ENCODE measurements at places on chromosomes 13 and 19.

GRCh38 chr13:99363949-99364348 lies 56.8 kb upstream of the GPR183 start:
- DNase-seq: no peak

DNA sequence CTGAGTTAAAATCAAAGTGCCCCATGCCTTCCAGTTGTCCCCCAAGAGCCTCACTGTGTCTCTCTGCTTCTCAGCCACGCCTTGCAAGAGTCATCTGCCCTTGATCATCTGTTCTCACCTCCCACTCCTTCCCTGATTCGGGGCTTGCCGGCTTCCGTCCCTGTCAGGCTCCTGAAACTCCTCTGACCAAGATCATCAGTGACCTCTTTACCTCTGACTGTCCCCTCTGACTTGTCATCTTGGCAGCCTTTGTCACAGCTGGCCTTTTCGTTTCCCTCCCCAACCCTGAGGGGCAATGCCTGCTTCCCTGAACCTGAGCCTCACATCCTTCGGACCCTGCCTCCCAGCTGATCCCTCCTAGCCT lies 66.3 kb downstream of the MAP4K1 start:
- no peak for DNase-seq

DNA sequence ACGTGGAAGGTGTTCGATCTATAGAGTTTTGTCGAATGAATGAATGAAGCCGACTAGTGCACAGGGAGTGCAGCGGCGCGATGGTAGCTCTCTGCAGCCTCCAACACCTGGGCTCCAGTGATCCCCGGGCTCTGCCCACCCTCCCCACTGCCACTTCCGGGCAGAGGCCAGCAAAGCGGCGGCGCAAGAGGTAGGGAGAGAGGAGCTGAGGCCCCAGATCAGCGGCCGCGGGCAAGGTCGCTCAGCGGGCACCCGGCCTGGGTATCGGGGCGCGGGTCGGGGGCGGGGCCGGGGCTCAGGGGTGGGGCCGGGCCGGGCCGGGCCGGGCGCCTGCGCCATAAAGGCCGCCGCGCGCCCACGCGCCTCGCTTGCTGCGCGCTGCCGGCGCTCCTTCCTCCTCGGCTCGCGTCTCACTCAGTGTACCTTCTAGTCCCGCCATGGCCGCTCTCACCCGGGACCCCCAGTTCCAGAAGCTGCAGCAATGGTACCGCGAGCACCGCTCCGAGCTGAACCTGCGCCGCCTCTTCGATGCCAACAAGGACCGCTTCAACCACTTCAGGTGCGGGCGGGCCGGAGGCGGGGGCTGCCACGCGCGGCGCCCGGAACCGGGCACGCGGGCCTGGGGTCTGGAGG lies at the start of gene GPI:
Gene GPI (plus strand): TSS at position 367 of the 633 bp plus-strand sequence. CDS start 71 bp downstream, at position 438.
- peak; percentile 9 for DNase-seq

DNA sequence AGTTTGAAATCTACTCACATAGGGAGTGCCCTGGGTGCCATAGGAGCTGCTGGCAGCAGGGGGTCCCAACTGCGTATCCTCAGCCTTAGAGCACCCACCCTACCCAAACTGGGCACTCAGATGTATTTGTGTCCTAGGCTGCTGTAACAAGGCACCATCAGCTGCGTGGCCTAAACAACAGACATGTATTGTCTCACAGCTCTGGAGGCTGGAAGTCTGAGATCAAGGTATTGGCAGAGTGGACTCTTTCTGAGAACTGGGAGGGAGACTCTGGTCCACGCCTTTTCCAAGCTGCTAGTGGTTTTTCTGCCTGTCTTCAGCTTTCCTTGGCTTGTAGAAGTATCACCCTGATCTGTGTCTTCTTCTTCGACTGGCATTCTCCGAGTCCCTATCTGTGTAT lies 83.6 kb downstream of the FGF14 start:
- DNase-seq: no peak

DNA sequence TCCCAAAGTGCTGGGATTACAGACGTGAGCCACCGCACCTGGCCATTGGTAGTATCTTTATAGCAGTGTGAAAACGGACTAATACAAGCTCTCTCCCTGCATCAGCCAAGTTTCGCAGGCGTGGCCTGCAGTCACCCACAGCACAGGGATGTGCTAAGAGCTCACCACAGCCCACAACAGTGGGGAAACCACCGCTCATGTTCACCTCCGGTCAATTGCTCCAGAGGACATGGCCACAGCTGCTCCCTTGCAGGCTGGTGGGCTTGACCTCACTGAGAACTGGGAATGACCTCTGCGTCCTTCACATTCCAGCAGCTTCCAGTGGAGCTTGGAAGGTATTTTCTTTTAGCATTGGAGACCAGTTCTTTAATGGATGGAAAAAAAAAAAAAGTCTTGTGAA lies 156.4 kb downstream of the KCTD15 start:
- DNase-seq: no peak

GRCh38 chr13:21075379-21076249 lies 14.2 kb upstream of the LATS2 start:
- no peak for DNase-seq

DNA sequence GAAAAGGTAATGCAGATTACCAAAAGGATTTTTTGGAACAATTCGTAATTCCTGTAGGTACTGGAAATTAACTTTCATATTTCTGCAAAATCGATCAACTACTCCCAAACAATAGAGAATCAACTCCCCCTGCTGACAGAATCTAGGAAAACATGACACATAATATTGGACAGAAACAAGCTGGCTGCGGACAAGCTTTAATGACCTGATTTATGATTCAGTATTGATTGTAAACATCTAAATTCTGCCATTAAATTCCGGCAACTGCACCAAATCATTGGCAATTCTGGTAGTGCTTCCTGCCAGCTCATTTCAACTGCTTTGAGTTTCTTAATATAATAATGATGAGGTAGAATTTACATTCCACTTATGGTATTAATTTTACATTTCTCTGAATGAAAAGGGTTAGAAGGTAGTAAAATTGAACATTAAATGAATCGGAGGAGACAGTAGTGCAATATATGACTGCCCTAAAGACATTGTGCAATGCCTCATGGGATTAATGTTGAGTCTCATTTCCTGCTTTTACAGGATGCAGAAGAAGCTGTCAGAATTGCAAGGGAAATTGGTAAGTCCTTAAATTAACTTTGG lies 146.5 kb downstream of the PCCA start:
- DNase-seq: peak; percentile 42

DNA sequence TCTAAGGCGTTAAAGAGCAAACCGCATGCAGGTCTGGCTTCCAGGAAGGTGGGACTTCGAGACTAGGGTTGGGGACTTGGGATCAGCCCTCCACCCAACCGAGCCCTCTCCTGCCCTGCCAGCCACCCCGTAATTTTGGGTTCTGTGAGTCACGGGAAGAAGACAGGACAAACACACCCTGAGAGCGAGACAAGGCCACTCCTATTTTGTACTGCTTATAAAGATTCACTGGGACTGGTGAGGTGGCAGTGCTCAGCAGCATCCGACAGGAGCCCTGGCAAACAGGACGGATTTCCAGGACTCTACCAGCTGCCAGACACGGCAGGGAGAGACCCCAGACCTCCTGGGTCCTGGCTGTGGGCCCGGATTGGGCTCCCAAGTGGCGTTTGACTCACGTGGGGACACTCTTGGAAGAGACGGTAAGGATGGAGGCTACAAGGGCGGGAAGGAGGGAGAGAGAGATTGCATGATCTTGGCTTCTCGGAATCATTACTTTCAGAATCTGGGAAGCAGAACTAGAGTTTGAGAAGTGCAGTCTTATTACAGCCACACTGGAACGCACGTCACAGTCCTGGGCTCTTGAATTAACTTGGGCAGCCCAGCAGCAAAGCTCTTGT lies at the start of gene C5AR2:
Gene C5AR2 (plus strand): TSS at position 245 of the 617 bp plus-strand sequence. CDS start 8,625 bp downstream, outside the sequence.
- no peak for DNase-seq

- DNase-seq: no peak
Observed at GRCh38 chr19:40599902-40600569, 1.1 kb upstream of the LTBP4 start.

- no peak for DNase-seq
Observed at GRCh38 chr13:28012896-28013295, 24.4 kb upstream of the URAD start.

DNA sequence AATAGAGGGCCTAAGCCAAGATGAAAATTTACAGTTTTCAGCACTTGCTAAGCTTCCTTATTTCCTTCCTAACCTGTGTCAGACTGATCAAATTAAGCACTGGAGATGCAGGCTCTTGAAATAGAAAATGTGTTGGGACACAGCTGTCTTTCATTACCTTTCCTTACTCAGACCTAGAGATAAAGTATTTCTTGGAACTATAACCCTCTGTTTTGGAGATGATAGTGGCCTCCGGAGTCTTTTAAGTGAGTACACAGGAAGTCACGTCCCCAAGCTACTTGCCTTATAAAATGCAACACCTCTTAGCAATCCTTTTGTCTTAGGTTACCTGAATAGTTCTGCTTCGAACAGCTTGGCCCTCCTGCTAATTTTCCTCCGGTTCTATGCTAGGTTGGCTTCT lies 12.4 kb upstream of the AKAP11 start:
- DNase-seq: no peak

DNA sequence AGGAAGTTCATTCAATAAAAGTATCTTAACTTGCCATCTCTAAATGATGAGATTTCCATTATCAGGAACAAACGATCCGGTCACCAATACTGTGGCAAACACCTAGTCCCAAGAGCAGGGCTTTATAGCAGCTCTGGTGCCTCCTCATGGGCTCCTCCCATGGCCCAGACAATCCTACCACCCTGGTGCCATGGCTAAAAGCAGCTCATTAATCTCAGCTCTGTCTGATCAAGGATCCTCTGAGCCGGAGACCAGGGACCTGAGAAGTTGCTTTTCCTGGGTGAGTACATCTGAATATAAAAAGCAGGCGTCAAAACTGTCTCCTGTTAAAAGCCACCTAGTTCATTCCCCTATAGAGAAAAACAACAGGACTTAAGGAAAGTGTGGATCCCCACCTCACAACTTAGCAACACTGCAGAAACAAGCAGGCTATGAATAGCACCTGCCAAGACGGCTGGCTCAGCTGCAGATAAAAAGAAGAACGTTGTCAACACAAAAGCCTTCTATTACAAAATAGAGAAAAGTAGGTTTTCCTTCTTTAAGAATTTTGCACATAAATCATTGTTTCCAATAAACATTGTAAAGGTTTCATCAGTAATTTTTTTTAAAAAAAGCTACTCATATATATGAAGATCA lies 30.3 kb downstream of the TSHZ3 start:
- no peak for DNase-seq

- no peak for DNase-seq
Observed at GRCh38 chr13:45733361-45733760, 31.2 kb downstream of the CBY2 start.

DNA sequence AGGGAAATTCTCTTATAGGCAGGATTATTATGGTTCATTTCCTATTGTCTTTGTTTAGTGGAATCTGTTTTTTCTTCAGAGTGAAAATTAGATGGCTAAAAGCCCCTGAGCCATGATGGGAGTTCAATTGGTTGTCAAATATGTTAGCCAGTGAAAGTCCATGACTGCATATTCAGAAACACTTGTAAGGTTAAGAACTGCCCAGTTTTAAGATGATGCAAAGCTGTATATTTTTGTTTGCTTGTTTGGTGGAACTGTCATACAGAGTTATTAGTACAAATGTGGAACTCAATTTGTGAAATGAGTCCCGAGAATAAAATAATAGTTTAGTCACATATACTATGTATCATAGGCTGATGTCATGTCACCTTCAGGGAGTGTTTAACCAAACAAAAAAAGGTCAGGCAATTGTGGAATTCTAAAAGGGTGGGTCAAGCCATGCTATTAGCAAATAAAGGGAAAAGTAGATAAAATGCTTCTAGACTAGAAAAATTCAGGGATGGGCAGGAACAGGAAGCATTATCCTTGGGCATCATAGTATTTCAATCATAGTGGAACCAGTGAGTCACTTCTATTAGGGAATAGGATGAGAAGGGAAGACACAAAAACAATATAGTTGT lies 248.3 kb upstream of the SLITRK1 start:
- no peak for DNase-seq

GRCh38 chr13:34942732-34943435 lies 814 bp downstream of the NBEA start:
- no peak for DNase-seq

DNA sequence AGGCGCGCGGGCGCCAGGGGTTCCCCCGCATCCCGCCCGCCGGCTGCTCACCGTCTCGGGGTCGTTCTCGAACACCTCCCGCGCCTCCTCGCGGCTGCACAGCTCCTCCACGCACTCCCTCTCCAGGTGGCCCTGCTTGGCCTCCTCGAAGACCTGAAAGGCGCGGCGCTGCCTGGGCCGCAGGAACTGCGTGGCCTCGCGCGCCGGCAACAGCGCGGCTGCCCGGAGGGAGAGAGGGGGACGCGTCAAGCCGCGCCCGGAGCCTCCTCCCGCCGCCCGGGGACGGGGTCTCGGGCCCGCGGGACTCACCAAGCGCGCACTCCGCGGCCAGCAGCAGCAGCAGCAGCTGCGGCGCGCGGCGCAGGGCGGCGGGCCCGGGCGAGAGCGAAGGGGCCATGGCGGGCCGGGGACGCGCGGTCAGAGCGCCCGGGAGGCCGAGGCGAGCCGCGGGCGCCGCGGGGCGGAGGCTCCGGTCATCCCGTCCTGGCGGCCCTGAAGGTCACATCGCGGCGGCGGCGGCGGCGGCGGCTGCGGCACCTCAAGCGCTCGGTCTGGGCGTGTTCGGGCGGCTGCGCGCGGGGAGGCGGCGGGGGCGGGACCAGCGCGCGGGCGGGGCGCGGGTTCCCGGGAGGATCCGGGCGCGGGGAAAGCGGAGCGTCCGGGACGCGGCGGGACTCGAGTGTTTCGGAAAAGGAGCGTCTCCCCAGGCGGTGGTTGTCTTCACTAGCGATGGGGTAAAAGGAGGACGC lies at the start of gene GAS6:
Gene GAS6 (minus strand): TSS at position 553 of the 749 bp plus-strand sequence. CDS start 156 bp downstream, at position 397.
- no peak for DNase-seq

DNA sequence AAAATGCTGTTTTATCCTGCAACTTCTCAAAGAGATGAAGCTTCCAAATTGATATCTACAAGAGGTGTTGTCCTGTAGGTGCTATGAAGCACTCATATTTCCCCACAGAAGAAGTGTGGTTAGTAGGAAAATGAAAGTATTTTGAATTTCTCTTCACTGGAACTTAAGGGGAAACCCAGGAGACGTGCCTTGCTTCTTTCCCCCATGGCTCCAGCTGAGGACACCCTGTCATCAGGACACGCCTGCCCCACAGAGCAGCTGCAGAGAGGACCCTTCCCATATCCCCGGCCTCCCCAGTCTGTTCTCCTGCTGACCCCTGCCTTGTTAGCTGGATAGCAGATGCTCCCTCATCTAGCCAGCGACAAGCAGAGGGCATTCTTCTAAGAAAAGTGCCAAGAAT lies 371.3 kb downstream of the COG6 start:
- DNase-seq: no peak

DNA sequence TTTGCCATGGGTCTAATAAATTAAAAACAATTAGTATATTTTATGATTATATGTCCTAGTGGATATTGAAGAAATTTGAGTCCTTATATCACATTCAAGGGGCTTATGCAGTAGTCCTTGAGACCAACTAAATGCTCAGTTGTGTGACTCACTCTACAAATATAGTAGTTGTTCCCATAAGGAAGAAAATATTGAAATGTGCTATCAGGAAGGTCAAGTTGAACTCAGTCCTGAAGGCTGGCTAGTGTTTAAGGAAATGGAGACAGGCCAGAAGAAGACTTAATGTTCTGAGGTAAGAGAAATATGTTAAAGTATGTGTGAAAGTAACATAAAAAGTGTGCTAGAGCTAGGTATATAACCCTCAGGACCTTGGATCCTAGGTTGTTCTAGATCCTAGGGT lies 766.1 kb upstream of the GPC6 start:
- no peak for DNase-seq

GRCh38 chr13:96984051-96984508 lies 10.2 kb downstream of the OXGR1 start:
- DNase-seq: no peak

- no peak for DNase-seq
Observed at GRCh38 chr13:42815681-42816080, 34.3 kb downstream of the FAM216B start.

- DNase-seq: peak; percentile 56
Observed at GRCh38 chr19:41144403-41144802, 30.2 kb downstream of the CYP2F1 start.

Measured in RCC 7860 (cell line).